Stimulated activated naive CD8-positive, alpha-beta T cell treated with anti-CD3 and anti-CD28 coated beads, Interleukin-15, amount 100 ng/mL, for 72 hours (primary cell): ENCODE measurements at places on chromosomes 16 and 17.
A peak's percentile ranks its signal among the peaks of the same experiment; 100 is the strongest.

DNA sequence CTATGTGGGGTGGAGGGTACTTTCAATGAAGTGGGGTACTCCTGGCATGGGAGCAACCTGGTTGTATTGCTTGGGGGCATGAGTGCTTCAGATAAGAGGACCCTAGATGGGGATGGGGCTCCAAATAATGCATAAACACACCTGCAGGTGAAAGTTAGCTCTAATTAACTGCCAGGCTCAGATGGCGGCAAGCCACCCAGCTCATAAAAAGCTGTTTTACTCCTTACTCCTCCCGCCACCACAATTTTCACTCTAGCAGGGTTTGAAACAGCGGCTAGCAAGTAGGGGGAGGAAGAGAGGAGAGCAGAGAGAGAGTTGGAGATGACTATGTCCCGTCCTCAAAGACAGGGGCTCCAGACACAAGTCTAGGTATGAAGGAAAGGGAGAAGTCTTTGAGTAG, 117.7 kb upstream of the WSCD1 start:
- DNase-seq, result no peak

- DNase-seq, result peak; percentile 97
Measured at GRCh38 chr17:59154721-59155438, at the start of gene SKA2. TSS of gene SKA2 (minus strand) at chr17:59155186. CDS start at chr17:59155163, 23 bp downstream.

DNA sequence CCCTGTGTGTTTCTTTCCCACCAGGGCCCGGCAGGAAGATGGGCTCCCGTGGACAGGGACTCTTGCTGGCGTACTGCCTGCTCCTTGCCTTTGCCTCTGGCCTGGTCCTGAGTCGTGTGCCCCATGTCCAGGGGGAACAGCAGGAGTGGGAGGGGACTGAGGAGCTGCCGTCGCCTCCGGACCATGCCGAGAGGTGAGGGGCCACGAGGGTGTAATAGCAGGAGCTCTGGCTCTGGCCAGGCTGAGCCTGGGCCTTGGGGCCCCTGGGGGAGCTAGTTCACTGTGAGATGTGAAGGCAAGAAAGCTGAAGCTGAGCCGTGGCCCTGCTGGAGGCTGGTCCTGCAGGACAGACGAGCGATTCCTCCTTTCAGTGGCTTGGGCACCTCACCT, 20.0 kb downstream of the C1QTNF1 start:
- DNase-seq, result no peak

GRCh38 chr17:55717898-55718735, 4.5 kb downstream of the TMEM100 start:
- DNase-seq, result peak; percentile 48

DNA sequence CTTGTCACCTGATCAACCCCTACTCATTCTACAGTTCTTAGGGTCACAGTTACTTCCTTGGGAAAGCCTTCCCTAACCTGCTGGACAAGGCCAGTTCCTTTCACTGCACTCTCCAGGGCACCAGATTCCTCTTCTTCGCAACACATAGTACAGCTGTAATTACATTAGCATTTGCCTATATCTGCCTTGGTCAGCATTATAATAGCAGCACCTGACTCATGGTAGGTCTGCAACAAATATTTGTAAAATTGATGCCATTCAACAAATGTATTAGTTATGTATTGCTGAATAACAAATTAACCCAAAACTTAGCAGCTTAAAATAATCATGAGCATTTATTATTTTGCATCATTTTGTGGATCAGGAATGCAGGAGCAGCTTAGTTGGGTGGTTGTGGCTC, 193.0 kb downstream of the IRX5 start:
- no peak for DNase-seq

GRCh38 chr16:86616906-86617305, 38.6 kb downstream of the FOXL1 start:
- DNase-seq, result no peak

- peak; percentile 73 for DNase-seq
Measured at GRCh38 chr17:18184143-18185031, 759 bp downstream of the ALKBH5 start.

- no peak for DNase-seq
Measured at GRCh38 chr17:160336-160735, 21.1 kb downstream of the DOC2B start.

DNA sequence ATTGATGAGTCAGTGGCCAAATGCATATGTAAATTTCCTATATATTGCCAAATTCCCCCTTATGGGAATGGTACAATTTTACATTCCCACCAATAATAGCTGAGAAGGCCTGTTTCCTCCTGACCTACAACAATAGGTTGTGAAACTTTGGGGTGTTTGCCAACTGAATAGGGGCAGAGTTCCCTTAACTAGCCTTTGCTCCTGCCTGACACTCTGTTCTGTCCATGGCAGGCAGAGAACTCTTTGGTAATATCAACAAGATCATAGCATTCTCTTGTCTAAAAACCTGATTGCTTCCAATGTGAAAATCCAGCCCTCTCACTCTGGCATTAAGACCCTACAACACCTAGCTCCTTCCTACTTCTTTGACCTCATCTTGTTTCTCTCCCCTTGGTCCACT, 149.7 kb downstream of the HAPSTR1 start:
- DNase-seq, result no peak

- DNase-seq, result no peak
Measured at GRCh38 chr17:1087381-1088241, 90.7 kb downstream of the TIMM22 start.

DNA sequence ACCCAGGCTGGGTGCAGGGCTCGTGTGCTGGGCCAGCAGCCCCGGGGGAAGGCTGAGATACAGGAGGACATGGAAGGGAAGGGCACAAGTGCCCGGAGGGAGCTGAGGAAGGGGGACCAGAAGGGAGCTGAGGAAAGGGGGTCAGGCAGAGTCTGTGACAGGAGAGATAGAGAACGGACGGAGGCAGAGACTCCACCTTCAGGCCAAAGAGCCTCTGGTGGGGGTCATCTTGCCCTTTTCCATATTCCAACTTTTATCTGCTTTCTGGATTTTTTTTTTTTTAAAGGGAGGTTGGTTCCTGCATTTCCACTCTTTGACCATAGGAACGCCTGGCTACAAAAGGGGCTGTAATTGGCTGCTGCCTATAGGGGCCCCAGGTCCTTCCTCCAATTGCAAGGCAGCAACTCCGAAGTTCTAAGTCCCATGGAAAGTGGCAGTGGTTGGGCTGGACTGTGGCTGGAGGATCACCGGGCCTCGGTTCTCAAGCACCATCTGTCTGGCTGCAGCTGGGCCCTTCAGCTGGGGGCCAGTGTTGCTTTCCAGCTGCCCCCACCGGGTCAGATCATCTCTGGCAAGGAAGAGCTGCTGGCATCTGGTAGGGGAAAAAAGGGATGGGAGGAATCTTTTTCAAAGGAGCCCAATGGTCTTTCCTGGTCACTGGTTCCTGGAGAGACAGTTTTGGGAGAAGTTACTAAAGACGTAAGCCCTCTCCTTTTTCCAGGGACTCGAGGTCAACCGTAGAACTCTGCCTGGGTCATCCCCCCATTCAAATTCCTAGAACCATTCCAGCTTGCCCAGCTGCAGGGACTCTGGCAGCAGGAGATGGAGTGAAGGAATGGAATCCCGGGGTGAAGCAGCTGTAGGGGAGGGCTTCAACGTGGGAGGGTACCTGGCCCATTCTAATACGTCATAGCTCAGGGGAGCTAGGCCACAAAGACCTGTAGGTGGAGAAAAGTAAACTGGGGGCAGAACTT, 13.1 kb upstream of the MRPS23 start:
- no peak for DNase-seq

GRCh38 chr16:74813109-74813641, 38.6 kb upstream of the FA2H start:
- peak; percentile 77 for DNase-seq

DNA sequence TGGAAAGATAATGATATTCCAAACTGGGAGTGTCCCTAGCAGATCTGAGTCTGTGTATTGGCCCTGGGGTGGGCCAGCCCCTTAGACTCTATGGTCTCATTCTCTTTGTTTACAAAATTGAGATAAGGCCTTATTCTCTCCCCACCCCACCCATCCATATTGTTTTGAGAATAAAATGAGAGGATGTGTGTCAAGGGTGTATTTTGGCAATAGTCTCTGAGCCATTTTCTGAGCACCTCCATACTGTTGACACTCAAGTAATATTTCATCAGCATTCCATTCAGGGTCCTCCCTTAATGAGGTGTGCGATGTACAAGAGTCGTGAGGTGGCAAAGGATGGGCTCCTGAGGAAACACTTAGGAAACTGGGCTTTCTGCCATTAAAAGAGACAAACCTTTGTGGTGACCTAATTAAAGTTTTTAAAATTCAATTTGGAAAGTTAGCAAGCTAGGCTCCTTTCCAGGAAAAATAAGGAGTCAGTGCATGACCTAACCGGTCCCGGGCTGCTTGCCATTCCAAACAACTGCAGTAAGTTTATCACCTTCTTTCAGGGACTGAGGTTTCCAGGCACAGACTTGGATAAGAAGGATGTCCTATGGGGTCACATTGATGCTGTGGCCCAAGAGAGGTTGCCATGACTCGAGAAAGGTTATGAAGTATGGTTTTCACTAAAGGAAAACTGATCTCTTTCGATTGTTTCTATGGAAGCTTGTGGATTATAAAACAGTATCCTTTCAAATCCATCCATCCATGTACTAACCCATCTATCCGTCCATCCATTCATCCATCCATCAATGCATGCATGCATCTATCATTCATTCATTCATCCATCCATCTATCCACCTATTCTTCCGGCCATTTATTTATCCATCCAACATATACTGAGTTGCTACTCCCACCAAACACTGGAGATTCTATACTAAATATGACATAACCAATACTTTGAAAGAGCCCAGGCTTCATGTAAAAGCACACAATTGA, 443.3 kb downstream of the UTP18 start:
- DNase-seq, result no peak

DNA sequence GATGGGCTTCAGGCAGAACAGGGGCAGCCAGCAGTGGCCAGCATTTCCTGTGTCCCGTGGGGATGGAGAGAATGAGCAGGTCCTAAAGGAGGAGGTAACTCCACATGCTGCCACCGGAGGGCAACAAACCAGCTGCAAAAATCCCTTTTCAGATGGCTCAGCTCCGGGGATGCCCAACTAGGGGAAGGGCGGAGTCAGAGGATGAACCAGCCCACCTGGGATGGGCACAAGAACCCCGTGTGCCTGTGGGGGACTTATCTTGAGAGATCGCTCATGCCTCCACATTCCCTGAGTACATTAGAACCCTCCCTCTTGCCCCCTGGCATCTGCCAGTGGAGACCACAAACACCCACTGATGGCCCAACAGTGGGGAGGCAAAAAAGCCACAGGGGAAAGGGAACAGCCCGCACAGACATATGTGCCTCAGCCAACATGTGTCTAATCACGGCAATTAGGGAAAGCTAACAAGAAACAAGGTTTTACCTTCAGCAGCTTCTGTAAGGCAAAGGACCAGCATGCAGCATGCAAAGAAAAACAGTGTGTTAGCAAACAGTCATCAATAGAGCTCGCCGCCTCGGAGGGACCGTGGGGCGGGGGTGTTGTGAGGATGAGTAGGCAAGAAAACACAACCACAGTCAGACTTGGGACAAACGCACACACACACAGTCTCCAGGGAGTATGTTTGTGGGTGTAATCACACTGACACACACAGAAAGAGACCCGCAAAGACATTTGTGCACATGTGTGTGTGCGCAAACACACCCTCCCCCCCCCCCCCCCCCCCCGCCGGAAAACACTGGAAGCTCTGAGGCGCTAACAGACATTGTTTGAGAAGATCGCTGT, 64.0 kb downstream of the MYO18A start:
- DNase-seq, result peak; percentile 46

DNA sequence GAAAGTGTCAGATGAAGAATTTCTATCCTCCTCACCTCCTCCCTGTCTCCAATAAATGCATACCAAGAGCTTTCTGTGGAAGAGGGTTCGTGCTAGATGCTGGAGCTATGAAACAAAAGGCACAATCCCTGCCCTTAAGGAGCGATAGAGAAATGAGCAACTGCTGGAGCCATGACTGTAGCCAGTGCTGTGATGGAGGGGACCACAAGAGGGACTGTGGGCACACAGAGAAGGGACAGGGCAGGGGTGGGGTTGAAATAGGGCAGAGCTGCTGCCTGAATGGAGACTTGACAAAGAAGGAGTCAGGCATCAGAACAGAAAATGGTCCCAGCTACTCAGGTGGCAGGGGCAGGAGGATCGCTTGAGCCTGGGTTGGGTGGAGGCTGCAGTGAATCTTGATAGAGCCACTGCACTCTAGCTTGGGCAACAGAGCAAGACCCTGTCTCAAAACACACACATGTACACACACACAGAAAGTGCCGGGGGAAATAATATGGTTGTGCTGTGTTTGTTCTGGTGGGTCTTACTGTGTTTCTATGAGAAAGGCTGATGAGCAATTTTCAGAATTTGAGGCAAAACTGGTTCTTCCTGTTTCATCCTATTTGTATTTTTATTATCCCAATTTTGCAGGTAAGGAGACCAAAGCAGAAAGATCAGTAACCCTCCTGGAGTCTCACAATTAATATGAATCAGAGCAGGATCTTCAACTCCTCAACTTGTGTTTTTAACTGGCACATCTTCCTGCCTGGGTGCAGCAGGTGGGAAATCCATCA, 16.5 kb downstream of the TMEM98 start:
- no peak for DNase-seq

DNA sequence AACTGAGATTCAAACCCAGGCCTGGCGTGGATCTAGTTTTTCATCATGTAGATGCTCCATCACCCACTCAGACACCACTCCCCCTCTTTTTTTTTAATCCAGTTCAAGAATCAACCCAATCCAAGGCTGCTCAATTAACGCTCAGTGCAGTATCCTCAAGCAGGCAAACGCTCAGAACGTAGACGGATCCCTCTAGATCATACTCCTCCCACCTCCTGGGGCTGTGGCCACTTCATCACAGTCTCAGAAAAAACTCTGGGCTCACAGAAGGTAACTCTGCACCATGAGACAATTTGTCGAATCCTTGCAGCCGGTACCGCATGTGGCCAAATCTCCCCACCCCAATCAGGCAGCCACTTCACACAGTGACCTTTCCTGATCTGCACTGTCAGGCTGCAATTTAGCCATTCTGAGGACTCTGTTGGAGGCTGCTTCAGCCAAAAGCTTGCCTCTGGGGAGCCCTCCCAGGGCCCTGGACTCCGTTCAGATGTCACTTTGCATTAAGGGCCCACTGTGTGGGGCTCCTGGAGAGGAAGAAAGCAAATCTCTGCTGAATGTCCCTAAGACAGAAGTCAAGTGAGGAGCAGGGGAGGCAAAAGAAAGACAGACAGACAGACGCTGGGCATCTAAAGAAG, 183.5 kb downstream of the XYLT1 start:
- no peak for DNase-seq

DNA sequence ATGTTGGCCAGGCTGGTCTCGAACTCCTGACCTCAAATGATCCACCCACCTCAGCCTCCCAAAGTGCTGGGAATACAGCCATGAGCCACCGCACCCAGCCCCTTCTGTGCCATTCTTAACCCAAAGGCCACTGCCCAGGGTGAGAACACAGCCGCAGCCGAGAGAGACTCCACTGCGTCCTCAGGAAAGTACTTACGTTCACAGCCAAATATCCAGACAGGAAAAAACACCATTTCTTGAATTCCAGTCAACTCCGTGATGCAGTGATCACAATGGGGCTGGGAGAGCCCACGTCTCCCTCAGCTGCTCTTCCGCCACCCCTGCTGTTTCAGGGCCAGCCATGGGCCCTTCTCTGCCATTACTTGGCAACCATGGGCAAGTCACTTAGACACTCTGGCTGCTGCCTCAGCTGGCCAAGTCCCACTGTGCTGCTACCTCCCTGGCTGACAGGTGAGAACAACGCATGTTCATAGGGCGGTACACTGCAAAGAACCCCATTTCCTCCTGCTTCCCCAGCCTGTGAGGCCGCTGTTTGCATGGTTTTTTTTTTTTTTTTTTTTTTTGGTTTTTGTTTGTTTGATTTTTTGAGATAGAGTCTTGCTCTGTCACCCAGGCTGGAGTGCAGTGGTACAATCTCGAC, 4.3 kb downstream of the CDIP1 start:
- DNase-seq, result no peak

- no peak for DNase-seq
Measured at GRCh38 chr16:84262939-84263338, 23.1 kb upstream of the KCNG4 start.
